CD4-positive, alpha-beta T cell treated with Interleukin-2 at 100 ng/mL for 4 hours (primary cell): ENCODE measurements at places on chromosomes 4 and X.

- no peak for DNase-seq
Measured at GRCh38 chr4:33134366-33134765, 2414.2 kb downstream of the PCDH7 start.

DNA sequence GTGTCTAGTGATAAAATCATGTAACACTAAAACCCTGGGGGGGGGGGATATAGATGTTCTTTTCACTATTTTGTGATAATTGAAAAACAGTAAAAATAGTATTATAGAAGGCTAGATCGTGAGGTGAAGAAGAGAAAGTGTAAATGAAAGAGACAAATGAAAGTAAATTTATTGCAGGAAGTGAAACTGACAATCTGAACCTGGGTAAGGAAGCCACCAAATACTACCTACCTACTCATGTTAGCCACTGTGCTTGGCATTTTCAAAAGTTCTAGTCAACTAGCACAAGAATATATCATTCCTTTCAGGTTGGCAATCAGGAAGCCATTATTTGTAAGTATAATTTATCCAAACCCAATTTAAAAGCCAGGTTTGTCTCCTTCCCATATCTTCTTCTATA lies 1366.1 kb downstream of the FAM133A start:
- DNase-seq = no peak

DNA sequence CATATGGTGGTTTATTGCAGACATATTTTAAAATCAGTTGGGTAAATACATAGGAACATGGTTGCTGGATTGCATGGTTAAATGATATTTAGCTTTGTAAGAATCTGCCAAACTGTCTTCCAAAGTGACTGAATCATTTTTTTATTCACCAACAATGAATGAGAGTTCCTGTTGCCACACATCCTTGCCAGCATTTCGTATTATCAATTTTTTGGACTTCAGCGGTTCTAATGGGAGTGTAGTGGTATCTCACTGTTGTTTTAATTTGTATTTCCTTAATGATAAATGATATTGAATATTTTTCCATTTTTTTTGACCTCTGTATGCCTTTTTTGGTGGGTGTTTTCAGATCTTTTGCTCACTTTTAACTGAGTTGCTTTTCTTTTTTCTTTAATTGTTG lies 1.4 kb upstream of the MTHFD2L start:
- DNase-seq = no peak

DNA sequence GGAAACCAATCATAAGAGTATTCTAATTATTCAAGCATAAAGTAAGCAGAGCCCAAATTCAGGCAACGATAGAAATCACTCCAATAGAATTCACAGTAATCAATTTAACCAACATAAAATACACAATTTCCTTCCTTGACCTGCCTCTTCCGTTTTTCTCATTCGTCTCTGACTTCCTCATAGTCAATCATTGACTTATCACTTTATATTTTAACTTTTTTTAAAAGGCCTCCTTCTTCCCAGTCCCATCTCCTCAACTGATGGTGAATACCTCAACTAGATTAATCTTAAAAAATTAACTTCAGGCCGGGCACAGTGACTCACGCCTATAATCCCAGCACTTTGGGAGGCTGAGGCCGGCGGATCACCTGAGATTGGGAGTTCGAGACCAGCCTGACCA lies 13.3 kb downstream of the CNOT6L start:
- no peak for DNase-seq

DNA sequence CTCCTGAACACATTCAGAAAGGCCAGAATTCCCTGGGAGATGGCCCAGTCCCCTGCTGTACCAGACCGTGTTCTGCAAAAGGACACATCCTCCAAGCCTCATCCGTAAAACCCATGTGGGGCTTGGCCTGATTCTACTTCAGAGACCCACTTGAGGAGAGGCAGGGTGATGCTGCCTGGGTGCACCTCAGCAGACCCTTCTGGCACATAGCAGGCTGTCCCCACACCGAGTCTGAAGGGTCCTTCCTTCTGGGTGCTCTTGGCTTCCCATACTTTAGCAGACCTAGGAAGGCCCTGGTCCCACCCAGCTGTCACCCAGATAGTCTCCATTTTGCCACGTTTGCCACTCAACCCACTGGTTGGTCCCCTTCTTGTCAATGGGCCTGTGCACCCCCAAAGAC lies 270.1 kb upstream of the AGTR2 start:
- no peak for DNase-seq

- peak; percentile 29 for DNase-seq
Measured at GRCh38 chrX:72245461-72246089, 6.7 kb upstream of the ERCC6L start.

DNA sequence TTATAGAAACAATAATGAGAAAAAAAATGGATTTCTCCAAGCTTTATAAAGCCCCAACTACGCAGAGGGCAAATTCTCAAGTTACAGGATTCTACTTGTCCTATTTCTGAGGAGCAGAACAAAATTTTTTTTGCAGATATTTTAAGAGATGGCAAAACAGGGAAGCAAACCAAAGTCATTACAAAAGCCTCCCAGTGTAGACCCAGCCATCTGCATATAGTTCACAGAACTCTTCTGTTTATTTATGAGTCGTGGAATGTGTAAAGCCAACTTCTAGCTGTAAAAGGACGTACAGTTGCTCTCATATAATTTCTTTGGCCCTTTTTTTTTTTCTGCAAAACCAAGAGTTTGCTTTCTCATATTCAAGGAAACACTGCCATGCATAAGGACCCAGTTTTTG lies 120.4 kb downstream of the PCDH7 start:
- no peak for DNase-seq

GRCh38 chr4:133095591-133095990 lies 53.5 kb upstream of the PCDH10 start:
- no peak for DNase-seq

- no peak for DNase-seq
Measured at GRCh38 chr4:176565049-176565448, 227.7 kb downstream of the VEGFC start.

DNA sequence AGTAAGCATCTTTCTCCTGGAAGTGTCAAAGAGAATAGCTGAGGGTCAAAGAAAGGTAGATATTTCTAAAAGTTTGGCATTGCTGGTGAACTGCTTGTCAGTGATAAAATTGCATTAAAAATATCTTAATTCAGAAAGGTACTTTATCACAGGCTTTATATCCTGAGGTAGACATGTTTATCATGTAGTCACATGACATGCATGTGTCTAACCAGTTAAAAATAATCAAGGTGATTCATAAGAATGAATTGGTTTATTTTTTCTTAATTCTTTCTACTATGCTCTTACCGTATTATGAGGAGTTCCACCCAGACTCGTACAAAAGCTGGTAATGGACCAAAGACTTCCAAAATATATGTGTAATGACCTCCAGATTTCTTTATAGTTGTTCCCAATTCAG lies 6.1 kb downstream of the SLC7A11 start:
- no peak for DNase-seq

DNA sequence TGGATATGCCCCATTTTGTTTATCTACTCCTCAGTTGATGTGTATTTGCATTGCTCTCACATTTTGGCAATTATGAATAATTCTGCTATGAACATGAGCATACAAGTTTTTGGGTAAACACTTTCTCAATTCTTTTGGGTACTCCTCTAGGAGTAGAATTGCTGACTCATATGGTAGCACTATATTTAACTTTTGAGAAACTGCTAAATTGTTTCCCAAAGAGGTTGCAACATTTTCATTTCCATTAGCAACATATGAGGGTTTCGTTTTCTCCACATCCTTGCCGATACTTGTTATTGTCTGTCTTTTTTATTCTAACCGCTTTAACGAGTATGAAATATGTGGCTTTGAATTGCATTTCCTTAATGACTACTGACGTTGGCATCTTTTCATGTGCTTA lies 185.4 kb downstream of the TSPAN5 start:
- DNase-seq = no peak

DNA sequence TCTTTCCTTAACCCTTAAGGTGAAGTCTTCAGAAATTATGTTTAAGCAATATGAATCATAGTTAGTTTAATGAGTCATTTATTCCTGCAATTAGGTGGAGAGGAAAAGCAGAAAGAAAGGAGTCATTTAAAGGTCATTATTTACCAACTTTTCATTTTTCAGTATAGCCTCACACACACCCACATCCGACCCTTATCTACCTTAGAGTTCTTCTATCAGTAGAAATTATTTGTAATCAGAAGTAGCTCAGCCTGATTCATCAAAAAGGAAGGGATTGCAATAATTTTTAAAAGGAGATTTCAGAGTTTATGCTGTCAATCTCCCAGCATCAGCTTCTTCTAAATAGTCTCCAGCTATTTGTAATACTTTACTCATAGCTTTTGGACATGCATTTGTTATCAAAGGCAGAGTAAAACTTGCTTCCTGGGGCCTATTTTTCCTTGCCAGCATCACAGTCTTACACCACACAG lies 5.9 kb downstream of the ANXA10 start:
- no peak for DNase-seq

- no peak for DNase-seq
Measured at GRCh38 chr4:12446657-12447185, 1018.0 kb upstream of the HS3ST1 start.

DNA sequence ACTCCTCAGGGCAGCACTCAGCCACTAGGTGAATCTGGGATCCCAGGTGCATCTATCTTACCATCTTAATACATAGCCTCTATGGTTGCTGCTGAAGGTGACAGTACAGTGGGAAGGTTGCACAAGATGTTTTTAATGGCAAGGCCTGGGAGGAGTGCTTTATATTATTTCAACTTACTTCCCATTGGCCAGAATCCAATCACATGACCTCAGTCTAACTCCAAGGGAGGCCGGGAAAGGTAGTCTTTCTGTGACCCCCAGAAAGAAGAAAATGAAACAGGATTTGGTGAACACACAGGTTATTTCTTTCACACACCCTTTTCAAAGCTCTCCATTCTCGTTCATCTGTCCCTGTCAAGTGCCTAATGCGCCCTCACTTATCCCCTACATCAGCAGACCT lies 189.1 kb upstream of the ATP6AP2 start:
- DNase-seq = no peak

DNA sequence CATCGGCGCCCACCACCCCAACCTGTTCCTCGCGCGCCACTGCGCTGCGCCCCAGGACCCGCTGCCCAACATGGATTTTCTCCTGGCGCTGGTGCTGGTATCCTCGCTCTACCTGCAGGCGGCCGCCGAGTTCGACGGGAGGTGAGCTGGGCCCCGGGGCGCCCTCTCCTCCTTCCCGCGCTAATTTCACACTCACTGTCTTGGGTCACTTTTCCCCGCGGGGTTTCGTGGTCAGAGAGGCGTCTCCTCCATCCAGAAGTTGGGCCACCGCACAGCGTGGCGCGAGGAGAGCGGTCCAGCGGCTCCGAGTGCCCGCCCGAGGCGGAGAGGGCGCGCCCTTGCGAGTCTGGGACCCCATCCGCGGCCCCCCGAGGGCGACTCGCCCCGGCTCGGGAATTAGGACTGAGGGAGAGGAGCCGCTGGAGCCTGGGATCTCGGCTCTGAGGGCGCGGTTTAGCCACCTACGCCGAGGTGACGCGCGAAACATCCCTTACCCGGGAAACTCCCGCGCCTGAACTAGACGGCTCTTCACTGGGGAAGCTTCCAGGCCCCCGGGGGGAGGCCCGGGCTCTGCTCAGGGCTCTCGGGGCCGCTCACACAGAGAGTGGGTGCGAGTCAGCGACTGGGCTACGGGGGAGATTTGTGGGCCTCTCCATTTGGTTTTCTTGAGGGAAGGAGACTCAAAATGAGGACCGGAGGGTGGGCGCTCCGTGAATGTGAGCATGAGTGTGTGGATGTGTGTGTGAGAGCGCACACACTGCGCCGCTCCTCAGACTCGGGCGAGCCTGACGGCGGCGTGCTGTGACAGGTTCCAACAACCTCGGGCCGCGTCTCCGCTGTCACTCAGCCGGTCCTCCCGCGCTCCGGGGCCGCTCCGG lies 551 bp downstream of the NPNT start:
- DNase-seq = no peak

DNA sequence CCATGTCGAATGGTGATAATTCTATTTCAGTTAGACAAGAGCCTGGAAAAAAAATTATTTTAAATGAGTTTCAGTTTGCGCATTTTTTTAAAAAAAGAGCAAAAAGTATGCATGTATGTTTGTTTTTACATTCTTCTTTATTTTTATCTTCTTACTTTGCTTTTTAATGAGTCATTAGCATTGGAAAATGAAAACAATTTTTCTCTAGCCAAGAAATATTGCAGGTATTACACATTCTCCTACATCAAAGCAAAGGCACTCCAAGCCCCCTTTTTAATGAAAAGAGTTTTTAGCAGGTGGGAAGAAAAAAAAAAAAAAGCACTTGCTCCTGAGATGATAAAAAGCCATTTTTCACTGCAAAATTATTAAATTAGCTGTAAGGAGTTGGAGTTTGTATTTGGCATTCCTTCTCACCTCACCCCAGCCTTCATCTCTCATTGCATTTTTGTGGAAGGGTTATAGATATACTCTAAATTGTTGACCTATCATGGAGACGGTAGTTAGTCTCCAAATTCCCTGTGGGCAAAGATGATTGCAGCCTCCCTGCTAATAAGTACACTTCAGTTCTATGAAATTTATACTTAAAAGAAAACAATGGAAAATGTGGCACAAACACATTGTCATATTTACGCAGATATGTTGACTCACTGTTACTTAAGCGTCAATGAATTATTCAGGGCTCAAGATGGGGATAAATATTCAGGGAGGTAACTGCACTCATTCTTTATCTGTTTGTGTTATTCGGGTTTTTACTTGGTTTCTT lies 43.8 kb downstream of the PALLD start:
- no peak for DNase-seq
